ENCODE measurements at places on chromosomes 6 and 20.

- no peak for DNase-seq
These were observed 61.3 kb upstream of the FERMT1 start for GRCh38 chr20:6184086-6184485.

GRCh38 chr6:78614961-78615360 lies 252.4 kb upstream of the IRAK1BP1 start:
- no peak for DNase-seq

DNA sequence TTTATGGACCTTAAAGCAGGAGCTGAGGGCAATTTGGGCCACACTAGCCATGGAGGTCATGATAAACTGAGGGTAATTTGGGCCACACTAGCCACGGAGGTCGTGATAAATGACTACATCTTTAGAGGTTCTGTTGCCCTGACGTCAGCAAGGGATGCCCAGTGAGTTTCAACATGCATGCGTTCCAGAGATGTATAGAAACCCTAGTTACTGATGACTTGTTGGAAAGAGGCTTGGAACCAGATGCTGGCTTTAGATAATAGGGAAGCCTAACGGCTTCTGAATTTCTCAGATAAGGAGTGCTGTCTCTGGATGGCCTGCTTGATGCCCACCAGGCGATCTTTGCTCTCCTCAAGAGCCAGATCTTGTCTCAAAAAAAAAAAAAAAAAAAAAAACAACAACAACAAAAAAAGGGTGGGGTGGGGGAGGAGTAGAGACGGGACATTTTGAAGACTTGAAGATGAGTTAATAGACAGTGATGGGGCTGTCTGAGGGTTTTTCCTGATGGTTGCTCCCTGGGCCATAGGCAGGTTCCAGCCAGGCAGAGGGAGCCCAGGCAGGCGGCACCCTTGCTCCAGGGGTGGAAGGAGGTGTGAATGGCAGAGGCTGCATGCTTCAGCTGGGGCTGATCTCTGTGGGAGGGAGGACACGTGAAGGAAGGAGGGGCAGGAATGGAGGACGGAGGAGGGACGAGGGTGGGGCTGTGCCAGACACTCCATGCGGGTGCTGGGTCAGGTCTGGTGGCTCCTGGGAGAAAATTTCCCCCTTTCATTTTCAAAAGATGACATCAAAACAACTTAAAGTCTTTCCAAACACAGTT lies 27.0 kb upstream of the FRMD1 start:
- no peak for DNase-seq

DNA sequence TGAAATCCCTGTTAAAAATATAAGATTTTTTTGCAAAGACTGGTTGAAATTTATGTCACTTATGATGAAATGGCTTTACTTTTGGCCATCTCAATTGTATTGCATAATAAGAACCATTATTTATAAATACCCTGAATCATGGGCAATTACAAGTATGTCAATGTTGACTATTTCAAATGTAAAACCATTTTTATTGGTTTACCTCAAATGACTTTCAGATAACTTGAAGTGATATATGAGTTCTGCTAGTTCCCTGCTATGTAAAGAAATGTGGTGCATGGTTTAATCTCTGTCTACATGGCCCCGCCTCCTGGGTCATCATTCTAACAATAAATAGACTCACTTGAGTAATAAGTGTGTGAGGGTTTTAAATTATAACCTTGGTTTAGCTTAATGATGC lies 275.6 kb upstream of the PREP start:
- no peak for DNase-seq

GRCh38 chr6:40997234-40997957 lies 41.6 kb downstream of the UNC5CL start:
- DNase-seq: no peak

GRCh38 chr6:47083586-47084047 lies 41.5 kb upstream of the ADGRF1 start:
- DNase-seq: no peak

- DNase-seq: no peak
These were observed 26.0 kb upstream of the PPP1R16B start for GRCh38 chr20:38779247-38780097.

DNA sequence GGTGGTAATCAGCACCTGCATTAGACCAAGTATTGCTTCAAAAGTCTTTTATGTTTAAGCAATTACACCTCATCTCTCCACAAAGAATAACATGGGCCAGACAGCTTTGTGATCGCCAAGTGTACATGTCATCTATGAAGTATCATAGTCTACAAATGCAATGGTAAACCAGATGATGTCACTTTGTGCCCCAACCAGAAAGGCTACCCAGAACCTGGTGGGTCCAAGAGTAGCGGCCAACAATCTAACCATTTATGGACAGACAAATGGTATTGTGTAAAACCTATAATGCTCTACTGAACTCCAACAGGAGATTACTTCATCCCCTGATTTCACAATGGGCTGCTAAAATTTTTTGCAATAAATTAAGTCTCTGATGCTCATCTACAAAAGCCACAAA lies 295.9 kb downstream of the GMDS start:
- DNase-seq: no peak

DNA sequence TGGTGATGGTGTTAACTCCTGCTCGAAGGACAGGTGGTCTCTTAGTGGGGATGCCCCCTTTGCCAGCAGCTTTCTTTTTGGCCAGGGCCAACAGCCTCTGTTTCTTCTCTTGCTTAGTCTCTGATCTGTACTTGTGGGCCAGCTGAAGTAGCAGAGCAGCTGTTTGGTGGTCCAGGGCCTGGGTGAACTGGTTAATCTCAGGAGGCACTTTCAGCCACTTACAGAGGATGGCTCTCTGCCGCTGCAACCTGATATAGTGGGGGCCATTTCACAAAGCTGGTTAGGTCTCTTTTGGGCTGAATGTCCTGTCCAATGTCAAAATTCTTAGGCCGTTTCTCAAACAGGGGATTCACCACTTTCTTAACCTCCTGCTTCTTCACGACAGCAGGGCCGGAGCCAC lies 23.2 kb upstream of the LOC128125822 start:
- DNase-seq: no peak

DNA sequence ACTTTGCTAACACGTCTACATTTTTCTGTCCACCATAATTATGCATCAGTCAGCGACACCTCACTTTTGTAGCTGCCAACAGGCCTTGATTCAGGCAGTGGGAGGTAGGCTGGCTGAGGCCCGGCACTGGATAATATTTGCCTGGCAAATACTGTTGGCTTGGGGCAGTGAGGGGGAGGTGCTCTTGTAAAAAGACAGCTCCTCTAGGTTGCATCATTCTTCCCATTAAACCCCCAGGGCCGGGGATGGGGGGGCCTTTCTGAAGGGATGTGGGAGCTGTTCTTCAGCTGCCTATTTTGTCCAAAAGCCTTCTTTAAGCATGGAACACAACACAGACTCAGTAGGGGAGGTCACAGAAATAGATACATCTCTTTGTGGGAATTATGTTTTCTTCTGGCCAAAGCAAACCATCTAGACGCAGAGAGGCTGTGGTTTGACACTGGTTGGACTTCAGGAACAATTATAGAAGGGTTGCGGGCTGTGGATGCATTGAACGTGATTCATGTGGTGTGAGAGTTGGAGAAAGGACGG lies 338.3 kb upstream of the NT5E start:
- DNase-seq: no peak

GRCh38 chr6:8780653-8781052 lies 345.3 kb upstream of the SLC35B3 start:
- no peak for DNase-seq

DNA sequence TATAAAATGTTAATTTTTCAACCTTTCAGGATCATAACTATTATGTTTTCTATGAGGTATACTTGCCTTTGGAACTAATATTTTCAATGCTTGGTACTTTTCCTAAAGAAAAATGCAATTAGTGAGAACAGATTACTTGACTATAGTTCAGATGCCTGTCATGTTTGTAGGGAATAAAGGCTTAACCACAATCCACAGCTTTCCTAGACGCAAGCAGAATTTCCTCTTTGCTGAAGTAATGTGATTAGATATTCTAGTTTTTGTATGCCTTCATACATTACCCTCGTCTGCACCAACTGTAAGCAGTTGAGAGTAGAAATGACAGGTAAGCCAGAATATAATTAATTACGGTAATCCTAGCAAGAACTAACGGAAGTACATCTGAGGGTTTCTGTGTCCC lies 581.4 kb upstream of the MMS22L start:
- DNase-seq: no peak

DNA sequence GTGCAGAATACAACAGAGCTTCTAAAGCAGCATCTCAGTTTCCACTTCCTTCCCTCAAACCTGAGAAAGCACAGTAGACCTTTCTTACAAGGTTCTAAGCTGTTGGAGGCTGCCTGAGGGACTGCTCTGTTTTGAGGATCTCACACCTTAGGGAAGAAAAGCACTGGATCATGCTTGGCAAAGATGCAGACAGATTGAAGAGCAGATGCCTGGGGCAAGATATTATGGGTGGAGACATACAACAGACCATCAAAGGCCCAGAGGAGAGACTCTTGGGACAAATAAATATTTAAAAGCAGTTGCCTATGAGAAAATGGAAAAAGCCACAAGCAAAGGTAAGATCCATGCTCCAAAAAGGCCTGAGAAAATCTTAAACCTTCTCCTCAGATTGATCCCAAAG lies 6.2 kb downstream of the ZNF337 start:
- DNase-seq: no peak

- DNase-seq: no peak
These were observed 507.9 kb upstream of the SOX4 start for GRCh38 chr6:21085643-21086042.

GRCh38 chr20:47466213-47466612 lies 35.5 kb upstream of the NCOA3 start:
- no peak for DNase-seq

DNA sequence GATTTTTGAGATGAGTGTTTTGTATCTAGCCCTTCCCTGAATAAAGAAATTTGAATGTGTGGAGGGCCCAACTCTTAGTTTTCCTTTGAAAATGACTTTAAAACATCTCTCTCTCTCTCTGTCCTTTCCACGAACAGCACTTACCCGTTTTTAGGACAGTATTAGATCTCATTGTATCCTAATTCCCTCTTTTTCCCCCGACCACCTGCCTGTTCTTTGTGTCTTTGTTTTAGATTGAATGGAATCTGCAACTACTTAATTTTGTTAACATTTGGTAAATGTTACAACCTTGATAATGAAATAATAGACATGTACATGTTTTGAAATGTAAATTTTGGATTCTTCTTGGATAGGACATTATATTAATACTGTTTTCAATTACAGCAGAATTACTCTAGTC lies 3.1 kb downstream of the DSP start:
- no peak for DNase-seq

DNA sequence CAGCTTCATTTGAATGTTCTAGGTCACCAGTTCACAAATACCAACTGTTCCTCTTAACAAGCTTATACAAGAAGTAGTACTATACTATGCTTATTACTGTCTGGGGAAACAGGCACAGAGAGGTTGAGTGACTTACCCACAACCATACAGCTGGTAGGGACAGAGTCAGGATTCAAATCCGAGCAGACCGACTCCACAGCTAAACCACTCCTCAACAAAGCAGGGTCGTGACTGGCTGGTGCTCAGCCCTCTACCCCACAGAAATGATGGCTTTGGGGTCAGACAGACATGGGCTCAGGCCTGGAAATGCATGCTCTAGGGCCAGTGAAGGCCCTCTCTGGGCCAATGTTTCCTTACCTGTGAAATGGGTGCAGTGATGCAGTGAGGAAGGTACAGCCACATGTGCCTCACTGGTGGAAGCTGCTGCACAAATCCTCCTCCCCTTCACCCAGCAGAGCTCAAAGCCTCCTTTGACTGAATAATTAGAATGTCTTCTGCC lies 63.6 kb downstream of the MRPL14 start:
- DNase-seq: no peak

DNA sequence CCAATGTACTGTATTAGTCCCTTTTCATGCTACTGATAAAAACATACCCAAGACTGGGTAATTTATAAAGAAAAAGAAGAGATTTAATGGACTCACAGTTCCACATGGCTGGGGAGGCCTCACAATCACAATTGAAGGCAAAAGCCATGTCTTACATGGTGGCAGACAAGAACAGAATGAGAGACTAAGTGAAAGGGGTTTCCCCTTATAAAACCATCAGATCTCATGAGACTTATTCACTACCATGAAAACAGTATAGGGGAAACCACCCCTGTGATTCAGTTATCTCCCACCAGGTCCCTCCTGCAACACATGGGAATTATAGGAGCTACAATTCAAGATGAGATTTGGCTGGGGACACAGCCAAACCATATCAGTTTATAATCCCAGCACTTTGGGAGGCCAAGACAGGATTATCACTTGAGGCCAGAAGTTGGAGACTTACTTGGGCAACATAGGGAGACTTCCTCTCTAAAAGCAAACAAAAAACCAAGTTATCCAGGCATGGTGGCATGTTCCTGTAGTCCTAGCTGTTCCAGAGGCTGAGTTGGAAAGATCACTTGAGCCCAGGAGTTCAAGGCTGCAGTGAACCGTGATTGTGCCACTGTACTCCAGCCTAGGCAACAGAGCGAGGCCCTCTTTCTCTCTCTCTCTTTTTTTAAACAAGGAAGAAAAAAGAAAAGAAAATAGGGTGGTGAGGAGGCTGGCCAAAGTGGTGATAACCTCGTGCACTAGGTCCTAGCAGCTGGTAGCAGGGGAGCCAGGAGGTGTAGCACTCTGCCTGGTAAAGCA lies 22.9 kb upstream of the DDR1 start:
- no peak for DNase-seq

GRCh38 chr6:108559884-108560462 lies 744 bp upstream of the FOXO3 start:
- no peak for DNase-seq

GRCh38 chr6:1634081-1634480 lies 24.4 kb downstream of the FOXC1 start:
- DNase-seq: no peak

- no peak for DNase-seq
These were observed 170.3 kb upstream of the PREP start for GRCh38 chr6:105573138-105573537.

DNA sequence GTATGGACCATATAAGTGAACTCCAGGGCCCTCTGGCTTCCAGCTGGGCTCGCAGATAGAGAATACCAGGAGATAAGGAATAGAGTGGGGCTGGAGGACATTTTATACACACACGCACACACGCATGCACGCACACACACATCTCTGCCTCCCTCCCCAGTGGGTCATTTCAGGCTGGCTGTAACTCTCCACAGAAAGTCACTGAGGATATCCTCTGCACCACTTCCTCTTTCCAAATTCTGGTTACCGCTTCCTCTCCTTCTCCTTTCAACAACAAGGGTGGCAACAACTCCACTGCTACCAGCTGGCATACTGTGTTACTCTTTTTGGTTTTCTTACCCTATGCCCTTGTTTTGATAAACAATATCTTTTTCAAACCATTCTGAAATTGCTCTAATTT lies 280.2 kb downstream of the COL12A1 start:
- no peak for DNase-seq

GRCh38 chr6:29986179-29986781 lies 43.9 kb downstream of the HLA-A start:
- DNase-seq: no peak
